ENCODE measurements at places on chromosomes 1 and 21. TPM values are rescaled to one million over a fixed set of nuclear protein-coding genes. Genes with fewer than 3 reads are reported as not detected.

CCDC24 gene
- 13.9 TPM for total RNA-seq

FAM72D gene
- 8.4 TPM for total RNA-seq

FCRL5 gene
- not detected for total RNA-seq

RPAP2 gene
- total RNA-seq, result 19.1 TPM

FCRL4 gene
- total RNA-seq, result not detected

MTARC1 gene
- not detected for total RNA-seq

ESRRG gene
- 0.02 TPM for total RNA-seq

FMO5 gene
- 0.48 TPM for total RNA-seq

DNAH14 gene
- not detected for total RNA-seq
